ENCODE measurements at places on chromosomes 4 and X.

- no peak for DNase-seq
These were observed 80.5 kb downstream of the HNRNPD start for GRCh38 chr4:82293304-82293703.

DNA sequence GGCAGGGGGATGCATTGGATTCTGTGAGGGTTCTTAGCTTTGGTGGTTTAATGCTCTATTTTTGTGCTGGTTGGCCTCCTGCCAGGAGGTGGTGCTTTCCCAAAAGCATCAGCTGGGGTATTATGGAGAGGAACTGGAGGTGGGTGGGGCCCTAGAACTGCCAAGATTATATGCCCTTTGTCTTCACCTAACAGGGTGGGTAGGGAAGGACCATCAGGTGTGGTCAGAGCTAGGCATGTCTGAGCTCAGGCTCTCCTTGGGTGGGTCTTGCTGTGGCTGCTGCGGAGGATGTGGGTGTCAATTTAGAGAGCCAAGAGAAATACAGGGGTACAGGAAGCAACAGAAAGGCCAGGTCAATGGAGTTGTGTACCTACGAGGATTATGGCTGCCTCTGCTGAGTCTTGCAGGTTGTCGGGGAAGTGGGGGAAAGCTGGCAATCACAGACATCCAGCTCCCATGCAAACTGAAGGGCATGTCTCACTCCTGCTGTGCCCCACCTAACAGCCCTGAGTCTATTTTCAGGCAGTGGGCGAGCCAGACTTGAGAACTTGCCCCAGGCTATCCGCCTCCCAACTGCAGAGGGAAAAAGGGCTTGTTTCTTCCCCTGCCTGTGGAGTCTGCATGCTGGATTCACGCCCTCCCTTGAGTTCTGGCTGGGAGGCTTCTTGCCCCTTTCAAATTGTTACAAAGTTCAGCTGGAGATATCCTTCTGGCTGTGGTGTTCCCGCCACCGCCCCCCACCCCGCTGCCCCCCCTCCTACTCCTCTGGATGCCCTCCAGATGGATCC lies 212.0 kb downstream of the COMMD8 start:
- DNase-seq = no peak

- no peak for DNase-seq
These were observed 60.8 kb upstream of the FMR1 start for GRCh38 chrX:147850875-147851274.

DNA sequence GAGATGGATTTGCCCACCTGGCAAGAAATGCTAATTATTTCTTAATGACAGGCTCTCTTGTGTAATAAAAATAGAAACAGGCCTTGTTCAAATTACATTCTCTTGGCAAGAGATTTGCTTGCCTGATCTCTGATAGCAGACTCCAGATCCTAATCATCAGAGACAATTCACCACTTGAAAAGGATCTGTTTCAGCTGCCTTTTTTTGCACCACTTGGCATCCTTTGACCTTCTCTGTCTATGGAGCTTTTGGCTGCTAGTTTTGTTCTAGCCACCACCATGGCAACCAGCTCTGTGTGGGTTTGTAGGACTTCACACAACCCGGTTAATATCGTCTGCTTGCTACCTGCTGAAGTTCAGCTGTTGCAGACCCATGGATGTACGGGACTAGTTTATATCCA lies 241.1 kb upstream of the TLL1 start:
- no peak for DNase-seq

GRCh38 chr4:105092768-105093167 lies 53.9 kb upstream of the TET2 start:
- no peak for DNase-seq

Data from thyroid gland (tissue), 4 donors.